Osteoblast (primary cell): ENCODE measurements at places on chromosomes 6 and 20. TPM values are rescaled to one million over a fixed set of nuclear protein-coding genes. Genes with fewer than 3 reads are reported as not detected.

Gene MARCKS
- total RNA-seq = 535 and 570 TPM in 2 replicates

Gene BTN1A1
- total RNA-seq = under 0.01 TPM in 2 replicates

Gene TBX18
- 64.1 and 65.1 TPM in 2 replicates for total RNA-seq

Gene NKX2-2
- total RNA-seq = under 0.01 TPM in 1 of 2 replicates, not detected in the other

Gene GPR6
- not detected in 2 replicates for total RNA-seq

DNA sequence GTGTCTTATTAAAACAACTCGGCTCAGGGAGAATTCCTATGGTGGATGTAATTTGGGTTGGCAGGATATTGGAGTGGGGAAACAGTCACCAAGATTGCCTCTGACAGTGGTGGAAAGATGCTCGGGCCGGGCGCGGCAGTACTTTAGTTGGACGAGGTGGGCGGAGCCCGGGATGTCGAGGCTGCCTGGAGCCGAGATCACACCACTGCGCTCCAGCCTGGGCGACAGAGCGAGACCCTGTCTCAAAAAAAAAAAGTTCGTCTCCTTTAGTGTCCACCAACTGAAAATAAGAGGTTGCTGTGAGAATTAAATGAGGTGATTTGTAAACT, 621 bp downstream of the NOL7 start:
- peak; percentile 86 for DNase-seq

DNA sequence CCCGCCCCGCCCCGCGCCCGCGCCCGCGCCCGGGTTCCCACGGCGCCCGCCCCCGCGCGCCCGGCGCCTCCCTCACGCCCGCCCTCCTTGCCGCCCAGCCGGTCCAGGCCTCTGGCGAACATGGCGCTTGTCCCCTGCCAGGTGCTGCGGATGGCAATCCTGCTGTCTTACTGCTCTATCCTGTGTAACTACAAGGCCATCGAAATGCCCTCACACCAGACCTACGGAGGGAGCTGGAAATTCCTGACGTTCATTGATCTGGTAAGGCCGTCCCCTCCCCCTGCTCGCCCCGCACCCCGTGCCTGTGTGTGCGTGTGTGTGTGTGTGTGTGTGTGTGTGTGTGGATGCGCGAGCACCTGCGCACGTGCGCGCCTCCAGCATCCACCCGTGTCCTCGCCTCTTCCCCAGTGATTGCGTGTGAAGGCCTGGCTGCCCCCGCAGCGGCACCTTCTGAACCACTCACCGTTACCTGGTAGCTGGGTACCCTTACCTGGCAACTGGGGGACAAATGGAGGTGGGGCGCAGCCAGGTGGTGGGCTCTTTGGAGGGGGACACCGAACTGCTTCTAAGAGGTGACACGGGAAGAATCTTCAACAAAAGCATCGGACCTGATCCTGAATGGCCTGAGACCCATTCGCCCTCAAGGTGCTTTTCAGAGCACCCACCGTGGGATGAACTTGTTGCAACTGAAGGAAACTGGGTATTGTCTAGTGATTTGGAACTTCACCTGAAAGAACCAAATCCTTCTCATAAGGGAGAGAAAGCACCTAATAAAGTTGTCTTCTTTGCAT, at the start of gene AIG1:
TSS of gene AIG1 (plus strand) at position 84 of the 791 bp plus-strand sequence. CDS start at position 121, 37 bp downstream.
- DNase-seq = no peak

- DNase-seq = no peak
Observed at GRCh38 chr20:43430265-43431133, 27.2 kb upstream of the SRSF6 start.

DNA sequence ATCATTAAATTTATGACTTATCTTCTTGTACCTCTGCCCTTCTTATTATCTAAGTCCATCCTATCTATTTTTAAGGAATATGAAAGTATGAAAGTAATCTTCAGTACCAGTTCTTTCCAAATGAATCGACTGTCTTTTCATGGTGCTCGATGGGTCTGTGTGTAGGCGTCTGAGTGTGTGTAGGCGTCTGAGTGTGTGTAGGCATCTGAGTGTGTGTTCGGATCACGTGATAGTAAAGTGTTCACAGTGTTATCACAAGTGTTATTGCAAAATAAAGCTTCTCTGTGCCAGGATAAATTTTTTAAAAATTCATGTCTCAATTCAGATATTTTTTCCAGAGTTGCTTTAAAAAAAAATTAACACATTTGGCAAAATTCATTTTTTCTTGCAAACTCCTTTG, 58.3 kb downstream of the BMP6 start:
- DNase-seq = no peak

DNA sequence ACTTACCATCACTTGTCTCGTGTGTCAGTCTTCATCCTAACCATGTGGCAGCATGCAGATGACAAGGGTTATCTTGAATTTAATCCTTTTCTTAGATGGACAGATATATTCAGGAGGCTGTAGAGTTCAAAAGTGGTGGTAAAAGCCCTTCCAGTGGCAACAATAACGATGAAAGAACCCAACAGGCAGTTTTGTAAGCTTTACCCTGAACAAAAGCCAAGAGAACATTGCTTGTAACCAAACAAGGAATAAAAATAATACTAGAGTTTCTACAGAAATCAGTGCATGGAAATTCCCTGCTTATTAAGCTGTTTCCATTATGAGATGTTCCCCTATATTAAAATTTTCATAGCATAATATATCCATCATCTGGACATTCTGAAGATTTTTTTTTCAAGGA, 69.7 kb downstream of the PDE7B start:
- DNase-seq = no peak

DNA sequence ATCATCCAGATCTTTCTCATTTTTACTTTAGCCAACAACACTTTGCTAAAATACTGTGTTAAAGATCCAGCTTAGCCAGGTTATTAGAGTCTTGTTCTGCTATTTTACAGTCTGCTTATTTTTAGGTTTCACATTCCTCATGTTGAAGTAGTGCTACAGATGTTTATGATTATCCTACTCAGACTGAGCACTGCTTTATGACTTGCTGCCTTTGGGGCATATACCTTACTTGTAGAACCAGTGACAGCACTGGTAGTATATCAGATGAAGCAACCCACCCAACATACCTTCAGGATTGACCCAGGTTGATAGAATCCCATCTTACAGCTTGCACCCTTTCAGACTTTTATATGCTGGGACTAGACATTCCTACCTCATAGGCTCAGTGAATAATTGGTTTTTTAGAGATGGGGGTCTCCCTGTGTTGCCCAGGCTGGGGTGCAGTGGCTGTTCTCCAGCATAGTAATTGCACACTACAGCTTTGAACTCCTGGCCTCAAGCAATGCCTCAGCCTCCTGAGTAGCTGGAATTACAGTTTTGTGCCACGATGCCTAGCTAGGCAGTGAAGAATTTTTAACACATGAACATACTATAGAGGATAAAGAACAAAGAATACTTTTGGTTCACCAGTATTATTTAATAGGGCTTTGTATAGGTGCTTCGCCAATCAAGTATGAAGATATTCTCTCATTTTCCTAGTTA, 63.8 kb upstream of the DYNLRB1 start:
- peak; percentile 30 for DNase-seq

DNA sequence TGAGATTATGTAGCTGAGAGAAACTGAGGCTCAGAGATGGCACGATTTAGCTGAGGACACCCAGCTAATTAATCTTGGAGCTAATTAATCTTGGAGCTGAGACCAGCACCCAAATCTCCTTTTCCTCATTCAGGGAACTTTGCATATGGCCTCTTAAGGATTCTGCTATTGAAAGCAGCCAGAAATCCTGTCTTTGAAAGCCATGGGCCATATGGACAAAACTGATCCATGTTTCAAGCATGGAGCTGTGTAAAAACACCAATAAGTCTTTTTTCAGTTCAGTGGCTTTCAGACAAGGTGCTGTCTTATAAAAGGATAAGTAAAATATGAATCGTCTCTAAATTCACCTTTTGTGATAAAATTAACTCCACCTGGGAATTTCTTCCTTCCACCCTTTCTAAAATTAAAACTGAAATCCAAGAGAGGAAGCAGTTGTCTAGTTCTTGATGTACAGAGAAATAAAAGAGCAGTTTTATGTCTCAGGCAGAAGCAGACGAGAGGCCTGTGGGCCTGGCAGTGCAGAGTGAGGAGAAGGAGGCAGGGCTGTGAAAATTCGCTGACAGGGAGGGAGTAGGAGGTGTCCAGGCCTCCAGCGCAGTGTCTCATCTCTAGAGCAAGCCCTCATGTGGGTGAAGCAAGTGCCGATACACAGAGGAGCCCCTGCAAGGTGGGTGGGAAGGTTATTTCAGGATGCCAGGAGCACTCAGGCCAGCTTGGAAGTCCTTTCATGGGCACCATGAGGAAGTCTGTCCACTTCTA, 266.9 kb downstream of the UST start:
- DNase-seq = peak; percentile 42

DNA sequence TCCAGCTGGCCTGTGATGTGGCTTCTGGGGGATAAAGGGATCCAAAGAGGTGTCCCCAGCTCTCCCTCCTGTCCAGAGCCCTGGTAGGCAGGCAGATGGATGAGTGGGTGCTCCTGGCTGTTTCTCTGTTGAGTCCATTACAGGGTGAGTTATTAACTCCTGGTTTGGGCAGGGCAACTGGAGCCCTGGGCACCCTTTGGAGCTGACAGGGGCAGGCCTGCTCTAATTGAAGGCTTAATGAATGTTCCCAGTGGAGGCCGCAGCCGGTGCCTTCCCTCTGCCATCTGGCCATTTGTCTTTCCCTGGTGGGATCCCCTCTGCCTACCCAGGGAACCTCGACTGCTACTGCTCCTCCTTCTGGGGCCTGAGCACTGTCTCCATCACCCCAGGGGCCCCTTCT, 44.7 kb upstream of the MLN start:
- DNase-seq = peak; percentile 47
